Activated CD8-positive, alpha-beta T cell treated with anti-CD3 and anti-CD28 coated beads for 36 hours (primary cell): ENCODE measurements at places on chromosomes 6 and 20.

- no peak for DNase-seq
These were observed 423.2 kb upstream of the JARID2 start for GRCh38 chr6:14822679-14823078.

DNA sequence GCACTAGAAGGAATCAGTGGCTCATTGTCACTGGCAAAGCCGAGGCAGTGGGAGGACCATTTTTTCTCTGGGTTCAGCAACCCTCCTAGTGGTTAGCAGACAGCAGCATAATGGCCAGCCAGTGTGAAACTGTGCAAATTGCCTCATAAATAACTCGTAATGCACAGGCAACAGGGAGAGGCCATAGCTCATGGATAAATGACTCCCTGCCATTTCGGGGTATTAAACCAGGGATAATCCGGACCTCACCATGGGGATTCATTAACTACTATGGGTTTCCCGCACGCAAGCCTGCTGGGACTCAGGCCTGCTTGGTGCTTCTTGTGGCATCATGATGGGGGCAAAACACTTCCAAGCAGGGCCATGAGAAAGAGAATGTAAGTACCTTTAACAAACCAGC lies 158.2 kb upstream of the CHD6 start:
- no peak for DNase-seq

DNA sequence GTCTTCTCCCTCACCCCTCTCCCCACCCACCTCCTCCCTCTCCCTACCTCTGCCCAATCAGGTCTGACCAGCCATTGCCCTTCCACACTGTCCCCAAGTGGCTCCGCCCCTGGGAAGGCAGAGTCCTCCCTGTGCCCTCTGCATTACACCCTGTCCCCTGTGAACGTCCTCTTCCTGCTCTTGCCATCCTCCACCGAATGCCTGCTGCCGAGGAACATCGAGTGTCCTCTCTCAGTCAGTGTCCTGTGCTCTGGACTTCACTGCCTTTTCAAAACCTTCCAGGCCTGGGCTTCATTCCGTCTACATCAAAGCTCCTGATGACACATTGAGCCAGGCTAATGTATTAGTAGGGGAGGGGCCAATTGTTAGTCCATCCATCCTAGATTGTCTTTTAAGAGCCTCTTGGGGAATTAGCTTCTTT lies 3.3 kb upstream of the PACSIN1 start:
- no peak for DNase-seq

DNA sequence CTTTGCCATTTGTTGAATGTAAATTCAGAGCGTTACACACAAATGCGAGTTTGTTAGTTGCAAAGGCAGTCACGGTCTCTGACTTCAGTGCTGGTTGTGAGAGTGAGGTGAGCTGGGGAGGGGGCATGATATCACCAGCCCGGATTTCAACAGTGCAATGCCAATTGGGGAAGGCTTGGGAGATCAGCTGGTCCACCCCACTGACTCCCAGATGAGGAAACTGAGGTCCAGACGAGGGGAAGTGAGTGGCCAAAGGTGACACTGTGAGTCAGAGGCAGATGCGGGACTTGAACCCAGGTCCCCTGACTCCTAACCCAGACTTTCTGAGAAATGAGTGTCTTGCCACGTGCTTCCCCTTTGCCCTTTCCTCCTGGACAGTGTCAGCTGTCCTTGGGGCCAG lies 62.1 kb downstream of the CEBPB start:
- no peak for DNase-seq

GRCh38 chr6:108768792-108769524 lies 79.3 kb upstream of the ARMC2 start:
- DNase-seq: no peak

GRCh38 chr20:20060234-20060998 lies 8.1 kb downstream of the CFAP61 start:
- no peak for DNase-seq

GRCh38 chr20:9359561-9360308 lies 154.7 kb upstream of the LAMP5 start:
- peak; percentile 6 for DNase-seq

- DNase-seq: no peak
These were observed 40.2 kb upstream of the DDR1 start for GRCh38 chr6:30844118-30844535.

DNA sequence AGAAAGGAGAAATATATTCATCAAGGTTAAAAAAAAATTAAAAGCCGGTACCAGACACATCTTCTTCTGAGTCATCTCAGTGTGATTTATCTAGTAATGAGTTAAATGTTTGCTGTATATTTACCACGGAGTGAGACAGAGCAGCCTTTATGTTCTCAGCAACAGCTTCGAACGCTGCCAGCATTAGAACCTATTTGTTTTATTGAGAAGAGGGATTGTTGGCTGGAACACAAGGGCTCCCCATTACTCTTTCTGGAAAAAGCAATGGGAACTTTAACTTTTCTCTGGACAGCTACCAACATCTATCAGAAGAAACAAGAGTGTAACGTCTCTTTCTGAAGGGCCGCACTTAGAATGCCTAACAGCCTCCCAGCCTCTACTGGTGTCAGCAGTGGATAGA lies 105.3 kb upstream of the TAB2 start:
- no peak for DNase-seq

DNA sequence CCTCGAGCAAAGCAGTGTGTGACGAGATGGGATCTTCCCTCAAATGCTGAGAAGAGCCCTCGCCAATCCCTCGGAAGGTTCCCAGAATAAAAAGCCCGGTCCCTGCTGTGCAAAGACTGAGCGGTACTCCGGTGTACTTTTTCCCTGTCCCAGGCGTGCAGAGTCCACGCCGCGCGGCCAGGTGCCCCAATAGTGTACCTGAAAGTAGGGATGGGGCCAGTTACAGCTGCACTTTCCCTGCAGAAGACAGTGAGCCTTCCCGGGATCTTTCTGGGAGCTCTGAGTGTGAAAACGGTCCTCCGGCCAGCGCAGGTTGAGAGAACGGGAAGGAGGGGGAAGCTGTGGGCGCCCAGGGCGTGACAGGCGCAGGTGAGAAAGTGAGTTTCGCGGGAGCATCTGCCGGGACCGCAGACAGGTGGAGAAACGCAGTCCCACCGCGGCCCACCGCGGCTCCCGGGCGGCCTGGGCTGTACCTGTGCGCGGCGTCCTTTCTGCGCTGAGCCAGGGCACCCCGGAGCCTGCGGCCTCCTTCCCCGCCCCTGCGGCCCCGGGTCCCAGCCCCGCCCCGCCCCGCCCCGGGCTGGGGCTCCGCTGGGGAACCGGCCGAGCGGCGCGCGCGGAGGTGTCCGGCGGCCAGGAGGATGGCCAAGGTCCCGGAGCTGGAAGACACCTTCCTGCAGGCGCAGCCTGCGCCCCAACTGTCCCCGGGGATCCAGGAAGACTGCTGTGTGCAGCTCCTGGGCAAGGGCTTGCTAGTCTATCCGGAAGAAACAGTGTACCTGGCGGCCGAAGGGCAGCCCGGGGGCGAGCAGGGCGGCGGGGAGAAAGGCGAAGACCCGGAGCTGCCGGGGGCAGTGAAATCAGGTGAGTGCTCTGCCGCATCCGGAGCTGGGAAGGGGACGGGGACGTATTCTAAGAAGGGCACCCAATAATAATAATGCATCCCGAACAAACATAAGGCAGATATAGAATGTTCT lies at the start of gene RFX6:
Gene RFX6 (plus strand): TSS at position 608 of the 977 bp plus-strand sequence. CDS start 34 bp downstream, at position 642.
- DNase-seq: no peak

- peak; percentile 18 for DNase-seq
These were observed 9.9 kb upstream of the SNX9 start for GRCh38 chr6:157813191-157813590.

DNA sequence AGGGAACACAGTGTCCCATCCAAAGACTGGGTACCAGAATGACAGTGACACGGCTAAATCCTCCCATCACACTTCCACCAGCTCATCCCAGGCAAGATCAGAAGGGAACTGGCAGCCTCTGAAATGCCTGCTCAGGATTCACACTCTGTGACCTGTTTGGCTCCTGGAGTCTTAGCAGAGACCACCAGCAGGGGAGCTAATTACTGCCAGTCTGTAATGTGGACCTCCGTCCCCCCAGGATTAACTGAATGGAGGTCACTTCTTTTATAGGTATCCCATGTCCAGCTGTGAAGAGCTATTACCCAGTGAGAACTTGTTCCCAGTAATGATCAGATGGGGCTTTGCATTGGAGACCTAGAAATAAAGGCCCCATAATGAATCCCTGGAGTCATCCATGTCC lies 45.2 kb downstream of the DEFB114 start:
- DNase-seq: no peak

DNA sequence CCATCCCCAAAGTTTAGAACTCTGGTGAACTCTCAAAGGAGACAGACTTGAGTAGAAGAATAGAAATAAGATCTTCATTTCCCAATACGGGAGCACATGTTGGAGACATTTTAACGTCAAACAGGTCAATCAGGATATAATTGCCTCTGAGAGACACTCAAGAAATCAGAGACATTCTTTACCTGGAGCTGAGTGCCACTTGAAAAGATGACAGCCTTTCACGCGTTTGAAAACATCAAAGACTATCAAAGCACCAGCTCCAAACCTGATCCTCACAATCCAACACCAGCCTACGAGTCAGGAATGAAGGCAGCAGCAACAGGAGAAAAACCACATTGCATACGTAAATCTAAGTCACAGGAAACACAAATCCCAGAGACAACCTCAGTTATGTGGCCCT lies 571.5 kb upstream of the CDH4 start:
- no peak for DNase-seq

- no peak for DNase-seq
These were observed 106.0 kb upstream of the AFDN start for GRCh38 chr6:167720456-167721285.

DNA sequence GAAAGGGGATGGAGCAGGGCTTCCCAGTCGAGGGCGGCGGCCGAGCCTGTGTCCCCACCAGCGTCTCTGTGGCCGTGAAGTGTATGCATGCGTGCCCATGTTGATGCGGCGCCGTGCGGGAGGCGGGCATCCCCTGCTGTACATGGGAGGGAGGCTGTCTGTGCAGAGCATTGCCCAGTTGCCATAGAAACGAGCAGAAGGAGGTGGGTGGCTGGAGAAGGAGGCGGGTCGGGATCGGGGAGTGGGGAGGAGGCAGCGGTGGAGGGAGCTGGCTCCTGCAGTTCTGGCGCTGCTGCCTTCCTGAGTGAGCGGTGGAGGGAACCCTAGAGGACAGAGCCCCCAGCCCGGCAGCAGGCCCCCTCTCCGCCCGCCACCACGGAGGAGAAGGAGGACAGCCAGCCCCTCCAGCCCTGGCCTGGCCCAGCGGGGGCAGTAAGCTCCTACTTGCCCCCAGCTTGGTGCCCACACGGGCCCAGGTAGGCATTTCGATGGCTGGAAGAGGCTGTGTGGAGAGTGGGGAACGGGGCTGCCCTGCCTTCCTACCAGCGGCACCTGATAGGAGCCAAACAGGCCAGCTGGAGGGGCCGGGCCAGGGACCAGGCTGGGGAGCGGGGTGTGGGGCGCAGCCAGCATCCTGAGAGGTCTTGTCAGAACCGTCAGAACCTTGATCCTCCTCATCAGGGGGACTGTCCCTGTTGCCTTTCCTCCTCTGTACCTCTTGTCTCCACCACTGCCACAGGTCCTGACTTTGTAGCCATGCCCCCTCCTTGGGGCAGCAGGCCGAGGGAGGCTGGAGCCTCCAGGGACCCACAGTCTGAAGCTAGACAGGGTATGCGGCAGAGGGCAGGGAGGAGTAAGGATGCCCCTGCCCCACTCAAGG lies 41.3 kb downstream of the SPDEF start:
- no peak for DNase-seq

DNA sequence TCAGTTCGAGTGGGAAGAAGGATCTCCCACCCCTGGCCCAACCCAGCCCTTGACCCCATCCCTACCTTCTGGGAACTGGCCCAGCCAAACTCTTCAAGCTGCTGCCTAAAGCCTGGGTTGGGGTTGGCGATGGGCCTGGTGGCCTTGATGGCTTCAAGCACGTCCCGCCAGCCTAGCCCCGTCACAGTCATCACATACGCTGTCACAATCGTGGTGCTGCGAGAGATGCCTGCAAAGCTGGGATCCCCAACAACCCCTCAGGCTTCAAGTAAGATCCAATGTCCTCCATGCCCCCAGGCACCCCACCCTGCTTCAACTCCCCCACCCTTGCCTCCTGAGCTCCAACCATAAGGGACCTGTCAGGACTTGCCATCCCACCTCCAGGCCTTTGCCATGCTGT lies 7.8 kb downstream of the DUSP15 start:
- DNase-seq: no peak

DNA sequence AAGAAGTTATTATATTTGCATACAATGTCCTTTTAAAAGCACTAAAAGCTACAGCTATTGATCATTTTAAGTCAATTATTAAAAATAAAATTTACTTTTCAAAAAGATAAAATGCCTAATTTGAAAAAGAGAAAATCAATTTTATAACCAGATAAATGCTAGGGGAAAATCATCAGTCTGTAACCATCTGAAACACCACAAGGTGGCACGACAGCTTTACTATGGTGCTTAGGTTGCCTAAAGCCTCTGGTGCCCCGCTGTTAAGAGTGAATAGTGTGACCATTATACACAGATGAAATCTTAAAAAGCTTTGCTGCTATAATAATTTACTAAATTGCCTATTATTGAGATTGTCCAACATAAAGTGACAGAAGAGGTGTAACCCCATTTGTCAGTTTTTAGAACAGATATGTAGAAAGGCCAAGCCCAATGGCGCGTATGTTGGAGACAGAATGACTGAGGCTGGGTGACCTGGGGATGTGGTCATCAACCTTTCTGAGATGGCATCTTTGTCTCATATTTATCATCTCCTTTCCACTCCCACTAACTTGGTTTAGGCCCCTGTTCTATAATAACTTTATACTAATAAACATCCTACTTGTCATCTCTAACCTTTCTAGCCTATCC lies 100.8 kb downstream of the MOXD1 start:
- peak; percentile 59 for DNase-seq

- DNase-seq: peak; percentile 62
These were observed 279.7 kb downstream of the UST start for GRCh38 chr6:149026530-149026942.

DNA sequence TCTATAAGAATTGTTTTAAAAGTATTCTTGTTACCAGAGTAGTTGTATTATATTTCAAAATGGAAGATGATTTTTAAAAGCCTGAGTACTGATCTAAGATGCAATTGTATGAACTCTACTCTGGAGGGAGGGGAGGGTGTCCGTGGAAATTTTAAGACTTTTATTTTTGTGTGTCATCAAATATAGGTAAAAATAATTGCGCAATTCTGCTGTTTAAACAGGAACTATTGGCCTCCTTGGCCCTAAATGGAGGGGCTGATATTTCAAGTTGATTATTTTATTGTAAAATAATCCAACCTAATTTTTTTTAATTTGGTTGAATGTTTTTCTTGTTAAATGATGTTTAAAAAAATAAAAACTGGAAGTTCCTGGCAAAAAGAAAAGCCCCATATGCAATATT lies 38.1 kb upstream of the RPP40 start:
- DNase-seq: no peak
